ENCODE measurements at places on chromosomes 1 and 21.
A peak's percentile ranks its signal among the peaks of the same experiment; 100 is the strongest.

DNA sequence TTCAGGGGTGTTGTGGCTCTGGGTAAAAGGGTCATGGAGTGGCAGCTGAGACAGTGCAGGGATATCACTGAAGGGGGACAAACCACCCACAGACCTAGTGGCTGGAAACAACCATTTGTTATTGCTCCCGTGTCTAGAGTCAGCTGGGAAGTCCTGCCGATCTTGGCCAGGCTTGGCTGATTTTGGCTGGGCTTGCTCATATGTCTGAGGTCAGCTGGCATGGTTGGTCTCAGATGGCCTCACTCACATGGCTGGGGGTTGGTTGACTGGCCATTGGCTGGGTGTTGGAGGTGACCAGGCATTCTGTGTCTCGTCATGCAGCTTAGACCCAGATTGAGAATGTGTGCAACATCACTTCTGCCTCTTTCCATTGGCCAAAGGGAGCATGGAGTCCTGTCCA is 203.8 kb upstream of the POU3F1 start:
- no peak for DNase-seq

- DNase-seq: no peak
These were observed 284.4 kb upstream of the C1orf105 start for GRCh38 chr1:172135978-172136610.

DNA sequence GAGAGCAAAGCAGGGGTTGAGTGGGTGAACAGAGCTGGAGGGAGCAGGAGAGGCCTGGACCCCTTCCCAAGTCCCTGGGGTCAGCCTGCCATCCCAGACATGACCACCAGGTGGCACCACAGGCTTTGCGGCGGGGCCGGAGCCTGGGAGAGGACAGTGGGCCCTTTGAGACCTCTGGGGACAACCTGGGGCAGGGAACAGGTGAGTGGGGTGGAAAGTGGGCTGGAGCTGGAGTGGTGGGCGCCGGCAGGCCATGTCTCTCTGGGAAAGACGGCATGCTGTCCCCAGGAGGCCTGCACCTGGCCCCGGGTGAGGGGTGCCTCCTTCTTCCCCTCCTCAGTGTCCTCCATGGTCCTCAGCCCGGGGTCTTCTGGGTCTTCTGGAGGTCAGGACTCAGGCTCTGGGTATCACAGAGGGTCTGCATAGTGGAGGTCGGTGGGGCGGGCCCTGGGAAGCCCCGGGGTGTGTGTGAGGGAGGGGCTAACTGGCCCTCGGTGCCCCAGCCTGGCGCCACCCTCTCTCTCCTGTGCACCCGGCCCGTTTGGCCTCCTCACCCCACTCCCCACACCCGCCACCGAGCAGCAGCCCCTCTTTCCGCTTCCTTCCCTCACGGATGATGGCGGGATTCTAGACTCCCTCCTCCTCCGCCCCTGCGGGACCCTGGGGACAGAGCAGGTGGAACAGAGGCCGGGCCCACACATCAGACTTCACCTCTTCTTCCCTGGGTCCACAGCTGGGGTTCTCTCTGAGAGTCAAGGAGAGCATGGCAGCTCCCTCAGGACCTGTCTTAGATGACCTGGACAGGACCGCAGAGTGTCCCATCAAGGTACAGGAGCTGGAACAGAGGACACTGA is 28.5 kb upstream of the PKP1 start:
- DNase-seq: peak; percentile 40

DNA sequence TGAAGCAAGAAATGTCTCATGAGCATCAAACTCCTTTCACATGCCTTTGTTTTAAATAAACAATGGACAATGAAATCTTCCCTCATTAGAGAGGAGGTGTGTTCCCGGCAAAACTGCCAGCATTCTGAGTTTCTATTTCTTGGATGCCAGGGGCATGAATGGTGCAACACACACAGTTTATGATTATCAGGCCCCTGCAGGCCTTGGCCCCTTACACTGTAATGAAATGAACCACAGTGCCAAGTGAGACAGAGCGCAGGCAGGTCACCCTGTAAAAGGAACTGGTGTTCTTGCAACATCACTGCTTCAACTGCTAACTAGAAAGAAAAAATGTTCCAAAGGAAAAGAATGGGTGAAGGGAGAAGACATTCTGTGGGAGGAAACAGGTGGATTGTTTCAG is 3.8 kb upstream of the PIGC start:
- DNase-seq: no peak

- DNase-seq: no peak
These were observed 63.6 kb downstream of the KCNT2 start for GRCh38 chr1:196544617-196545016.

DNA sequence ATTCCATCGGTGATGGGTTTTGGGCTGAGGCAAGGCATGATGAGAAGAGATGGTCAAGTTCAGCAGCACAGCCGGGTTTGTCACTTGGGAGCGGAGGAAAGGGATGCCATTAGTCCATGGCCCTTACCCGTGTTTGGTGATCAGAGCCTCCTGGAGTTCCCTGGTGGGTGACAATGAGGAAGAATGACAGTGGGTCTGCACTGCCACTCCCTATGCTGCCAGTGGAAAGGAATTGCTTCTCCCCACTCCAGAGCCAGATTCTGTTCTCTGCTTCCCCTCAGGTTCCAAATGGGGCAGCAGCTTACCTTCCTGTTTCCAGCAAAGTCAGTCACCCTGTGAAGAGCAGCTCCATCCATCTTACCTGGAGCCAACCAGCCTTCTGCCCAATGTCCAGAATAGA is 393.1 kb downstream of the PTPRU start:
- DNase-seq: no peak

DNA sequence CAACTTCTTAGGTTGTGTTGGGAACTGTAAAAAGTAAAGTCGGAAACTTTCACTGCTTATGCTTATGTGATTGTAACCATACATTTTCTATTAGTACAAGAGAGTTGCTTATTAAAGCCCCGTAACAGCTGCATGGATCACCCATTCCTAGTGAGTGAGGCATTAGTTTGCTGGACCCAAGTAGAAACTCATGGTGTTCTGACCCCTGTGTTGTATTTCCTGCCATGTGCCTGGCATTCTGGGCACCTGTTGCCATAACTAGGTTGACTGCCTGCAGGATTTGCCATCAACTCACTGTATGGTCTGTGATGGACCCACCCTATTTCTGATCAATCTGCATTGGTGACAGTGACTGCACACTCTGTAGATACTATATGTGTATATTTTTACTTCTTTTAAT is 173.0 kb downstream of the PGBD5 start:
- no peak for DNase-seq

- DNase-seq: no peak
These were observed 4.9 kb downstream of the ASAP3 start for GRCh38 chr1:23478896-23479665.
